Stimulated activated CD8-positive, alpha-beta memory T cell treated with anti-CD3 and anti-CD28 coated beads, Interleukin-4, amount 100 ng/mL, for 1 hour (primary cell): ENCODE measurements at places on chromosomes 7 and 10.

DNA sequence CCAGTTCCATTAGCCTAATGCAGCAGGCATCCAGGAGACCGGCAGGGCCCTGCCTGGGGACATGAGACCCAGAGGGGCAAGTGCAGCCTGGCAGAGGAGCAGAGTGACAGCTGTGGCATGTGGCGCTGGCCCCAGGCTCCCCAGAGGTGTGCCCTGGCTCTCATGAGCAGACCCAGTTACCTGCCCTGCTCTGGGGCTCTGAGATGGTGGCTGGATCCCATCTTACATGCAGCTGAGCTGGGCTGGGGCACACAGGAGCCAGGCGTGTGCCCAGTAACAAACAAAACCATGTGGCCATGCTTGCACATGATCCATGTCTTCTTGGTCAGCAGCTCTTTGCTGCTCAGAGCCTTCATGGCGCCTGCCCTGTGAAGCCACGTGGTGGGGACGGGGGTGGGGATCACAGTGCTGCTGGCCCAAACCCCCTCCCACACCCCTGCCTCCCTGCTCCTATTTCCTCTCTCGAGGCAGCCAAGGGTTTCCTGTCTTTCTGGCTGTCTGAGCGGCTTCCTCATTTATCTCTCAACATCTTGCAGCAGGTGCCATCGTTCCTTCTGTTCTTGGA lies 40.3 kb upstream of the GTF2I start:
- DNase-seq: no peak

DNA sequence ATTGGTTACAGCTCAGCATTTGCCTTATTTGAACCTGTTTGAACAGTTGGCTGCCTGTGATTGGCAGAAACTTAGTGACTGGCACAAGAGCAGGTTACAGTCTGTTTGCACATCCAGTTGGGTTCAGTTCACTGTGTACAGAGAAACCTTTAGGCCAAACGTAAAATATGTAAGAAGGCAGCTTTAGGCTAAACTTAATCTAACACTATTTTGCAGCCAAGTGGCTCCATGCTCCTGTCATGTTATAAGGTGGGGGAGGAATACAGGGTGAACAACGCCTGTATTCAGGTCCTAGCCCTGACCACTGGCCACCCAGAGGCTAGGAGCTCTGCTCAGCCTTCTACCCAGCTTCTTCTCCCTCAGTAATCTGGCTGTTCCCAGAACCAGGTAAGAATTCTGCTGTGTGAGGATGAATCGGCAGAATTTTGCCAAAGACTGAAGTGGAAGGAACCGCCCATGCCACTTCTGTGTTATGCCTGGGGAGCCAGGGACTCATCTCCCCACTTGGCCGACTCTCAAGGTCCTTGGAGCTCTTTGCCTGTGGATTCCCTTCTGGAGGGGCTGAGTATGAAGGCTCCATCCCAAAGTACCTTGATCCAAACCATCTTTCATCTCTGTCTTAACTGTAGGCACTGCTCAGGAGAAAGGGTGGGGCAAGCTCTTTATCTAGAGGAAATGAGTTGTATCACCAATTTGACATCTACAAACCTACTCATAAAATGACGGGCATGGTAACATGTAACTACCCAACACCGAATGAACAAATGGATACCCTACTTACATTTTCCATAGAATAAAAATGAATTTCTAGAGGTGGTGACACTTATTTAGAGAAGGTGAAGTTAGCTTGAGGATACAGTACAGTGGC lies 164.4 kb upstream of the NAMPT start:
- no peak for DNase-seq

DNA sequence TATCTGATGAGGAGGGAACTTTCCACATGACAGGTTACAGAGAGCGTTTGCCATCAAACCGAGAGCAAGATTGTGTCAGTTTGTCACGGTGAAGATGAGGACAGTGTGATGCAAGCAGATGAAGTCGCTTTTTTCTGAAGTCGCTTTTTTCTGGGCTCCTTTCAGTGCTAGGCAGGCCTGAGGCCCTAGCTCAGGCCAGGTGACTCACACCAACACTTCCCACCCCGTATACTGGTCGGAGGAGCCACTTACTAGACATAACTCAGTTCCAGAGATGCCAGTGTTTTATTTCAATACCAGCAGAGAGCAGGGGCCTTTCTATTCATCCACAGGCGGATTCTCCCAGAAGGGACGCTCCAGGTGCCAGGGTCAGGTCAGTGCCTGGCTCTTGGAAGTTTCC lies 58.9 kb downstream of the SFMBT2 start:
- DNase-seq: no peak

GRCh38 chr7:97024209-97025129 lies at the start of gene DLX5:
TSS of gene DLX5 (minus strand) at chr7:97024831. CDS start at chr7:97024623, 208 bp downstream.
- no peak for DNase-seq

GRCh38 chr10:120738658-120739057 lies 112.5 kb upstream of the WDR11 start:
- DNase-seq: no peak

- DNase-seq: no peak
Observed at GRCh38 chr7:30815951-30816644, 44.9 kb downstream of the MINDY4 start.

GRCh38 chr10:44860811-44861736 lies 50.1 kb upstream of the TMEM72 start:
- DNase-seq: no peak

GRCh38 chr10:91354166-91355075 lies 55.7 kb upstream of the HECTD2 start:
- no peak for DNase-seq

GRCh38 chr7:143222782-143223181 lies 945 bp downstream of the TAS2R40 start:
- DNase-seq: no peak
